ENCODE measurements at places on chromosomes 11 and 22.
A peak's percentile ranks its signal among the peaks of the same experiment; 100 is the strongest.

- H3K4me1 ChIP-seq = peaks cover 22% of the 10 kb centered on the region
- H3K27me3 ChIP-seq = no peaks in the 10 kb centered on the region
- DNase-seq = no peak
- no peaks in the 10 kb centered on the region for H3K36me3 ChIP-seq
These were observed 38.6 kb upstream of the CELSR1 start for GRCh38 chr22:46575911-46576555.

- H3K4me3 ChIP-seq = no peak overlapping the region
- H3K4me1 ChIP-seq = peaks cover 4% of the 10 kb centered on the region
- DNase-seq = no peak
- no peak overlapping the region for H3K27ac ChIP-seq
- H3K27me3 ChIP-seq = peaks cover 7% of the 10 kb centered on the region
- H3K36me3 ChIP-seq = no peaks in the 10 kb centered on the region
These were observed 78.7 kb downstream of the ENTHD1 start for GRCh38 chr22:39814899-39815298.

DNA sequence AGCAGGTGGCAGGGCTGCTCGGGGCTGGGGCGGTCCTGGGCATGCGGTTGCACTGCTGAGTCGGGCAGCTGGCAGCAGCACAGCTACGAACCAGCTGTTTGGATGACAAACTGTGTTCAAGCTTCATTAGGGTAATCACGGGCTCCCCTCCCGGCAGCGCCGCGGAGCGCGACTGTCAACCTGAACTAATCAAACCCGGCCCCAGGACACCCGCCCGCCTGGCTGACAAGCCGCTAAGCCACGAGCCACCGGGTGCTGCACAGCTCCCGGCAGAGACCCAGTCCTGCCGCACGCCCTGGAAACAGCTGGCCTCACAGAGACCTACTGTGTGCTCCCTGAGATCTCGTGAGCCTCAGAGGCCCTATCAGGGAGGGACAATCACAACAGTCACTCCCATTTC is 60.6 kb upstream of the TCF20 start:
- peaks cover 26% of the 10 kb centered on the region for H3K4me1 ChIP-seq
- no peak overlapping the region for H3K27ac ChIP-seq
- H3K4me3 ChIP-seq = no peak overlapping the region
- no peak for DNase-seq

DNA sequence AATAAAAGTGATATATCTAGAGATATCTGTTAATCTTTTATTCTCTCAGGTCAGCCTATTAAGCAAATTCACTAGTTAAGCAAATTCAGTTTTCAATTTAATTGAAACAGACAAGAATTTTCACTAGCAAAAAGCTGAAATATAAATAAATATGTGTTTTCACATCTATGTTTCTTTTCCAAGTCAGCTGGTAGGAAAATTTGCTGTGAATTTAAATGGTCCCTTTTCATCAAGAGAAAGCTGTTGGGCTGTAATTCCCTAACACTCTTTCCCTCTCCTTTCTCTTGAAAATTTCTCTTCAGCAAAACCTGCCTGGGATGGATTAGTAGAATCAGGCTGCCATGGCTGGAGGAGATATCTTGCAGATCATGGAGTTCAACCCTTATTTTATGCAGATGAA is 46.9 kb upstream of the BARX2 start:
- peaks cover 2% of the 10 kb centered on the region for H3K4me1 ChIP-seq
- H3K4me3 ChIP-seq = no peak overlapping the region
- H3K27me3 ChIP-seq = no peaks in the 10 kb centered on the region
- H3K27ac ChIP-seq = no peak overlapping the region
- DNase-seq = no peak

GRCh38 chr11:96214777-96215109 is 128.3 kb downstream of the MAML2 start:
- peaks cover 79% of the 10 kb centered on the region for H3K4me1 ChIP-seq
- DNase-seq = no peak
- peak overlapping the region; percentile 99 for H3K27ac ChIP-seq
- H3K36me3 ChIP-seq = peaks cover 14% of the 10 kb centered on the region
